ENCODE measurements at places on chromosomes 6 and 20.

- no peak for DNase-seq
- H3K27ac ChIP-seq = peak overlapping the region; percentile 99
- H3K4me3 ChIP-seq = no peak overlapping the region
- H3K36me3 ChIP-seq = peaks cover 22% of the 10 kb centered on the region
- H3K4me1 ChIP-seq = peaks cover 32% of the 10 kb centered on the region
- no peaks in the 10 kb centered on the region for H3K27me3 ChIP-seq
Measured at GRCh38 chr6:32181915-32182529, 2.0 kb downstream of the AGER start.

GRCh38 chr20:36988494-36988966 lies 37.0 kb upstream of the SAMHD1 start:
- no peak overlapping the region for H3K27ac ChIP-seq
- no peaks in the 10 kb centered on the region for H3K27me3 ChIP-seq
- no peak for DNase-seq
- no peaks in the 10 kb centered on the region for H3K36me3 ChIP-seq

GRCh38 chr20:44031781-44032582 lies 117.3 kb downstream of the TOX2 start:
- no peaks in the 10 kb centered on the region for H3K36me3 ChIP-seq
- H3K27me3 ChIP-seq = peaks cover 6% of the 10 kb centered on the region
- H3K4me3 ChIP-seq = no peak overlapping the region

DNA sequence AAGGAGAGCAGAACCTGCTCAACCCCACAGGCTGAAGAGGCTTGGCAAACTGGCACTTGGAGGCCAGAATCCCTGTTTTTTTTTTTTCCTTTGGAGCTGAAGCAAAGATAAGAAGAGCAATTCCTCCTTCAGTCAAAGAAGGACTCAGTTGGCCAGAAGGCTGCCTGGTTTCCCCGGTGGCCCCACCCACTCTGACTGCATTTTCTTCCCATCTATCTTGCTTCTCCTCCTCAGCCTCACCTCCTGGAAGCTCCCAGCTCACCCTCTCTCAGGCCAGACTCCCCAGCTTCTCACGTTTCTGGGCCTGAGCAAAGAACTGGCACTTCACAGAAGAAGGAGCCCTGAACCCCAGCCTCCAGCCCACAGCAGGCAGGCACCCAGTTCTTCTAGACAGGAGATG lies 2.4 kb downstream of the LRFN2 start:
- H3K27me3 ChIP-seq = no peaks in the 10 kb centered on the region
- H3K4me1 ChIP-seq = peaks cover 4% of the 10 kb centered on the region
- no peak overlapping the region for H3K4me3 ChIP-seq
- H3K27ac ChIP-seq = no peak overlapping the region
- no peaks in the 10 kb centered on the region for H3K36me3 ChIP-seq
- no peak for DNase-seq

DNA sequence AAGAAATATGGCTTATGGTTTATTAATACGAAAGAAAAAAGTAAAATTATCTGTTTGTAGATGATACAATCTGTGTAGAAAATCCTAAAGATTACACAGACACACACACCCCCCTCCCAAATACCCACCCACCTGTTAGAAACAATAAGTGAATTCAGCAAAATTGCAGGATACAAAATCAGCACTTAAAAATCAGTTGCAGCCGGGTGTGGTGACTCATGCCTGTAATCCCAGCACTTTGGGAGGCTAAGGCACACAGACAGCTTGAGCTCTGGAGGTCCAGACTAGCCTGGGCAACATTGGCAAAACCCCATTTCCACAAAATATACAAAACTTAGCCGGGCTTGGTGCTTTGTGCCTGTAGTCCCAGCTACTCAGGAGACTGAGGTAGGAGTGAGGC lies 42.3 kb downstream of the NINL start:
- H3K36me3 ChIP-seq = no peaks in the 10 kb centered on the region
- DNase-seq = no peak
- H3K4me1 ChIP-seq = peaks cover 8% of the 10 kb centered on the region

DNA sequence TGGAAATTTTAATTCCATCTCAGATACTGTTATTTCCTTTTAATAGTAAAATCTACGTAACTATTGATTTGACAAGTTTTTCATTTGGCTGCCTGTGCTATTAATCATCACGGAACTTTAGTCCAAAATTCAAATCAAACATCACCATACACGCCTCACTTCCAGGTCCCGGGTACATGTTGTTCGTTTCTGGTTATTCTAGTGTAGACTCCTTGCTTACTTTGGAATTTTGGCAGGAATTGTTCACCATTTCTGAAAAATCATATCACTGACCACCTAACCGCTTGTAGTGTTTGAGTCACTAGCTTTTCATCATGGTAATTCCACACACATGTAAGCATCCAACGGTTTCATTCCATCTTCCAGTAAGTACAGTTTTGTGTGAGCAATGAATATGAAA lies 98.0 kb upstream of the NHSL1 start:
- H3K4me3 ChIP-seq = no peak overlapping the region
- no peak overlapping the region for H3K27ac ChIP-seq
- H3K4me1 ChIP-seq = no peaks in the 10 kb centered on the region

DNA sequence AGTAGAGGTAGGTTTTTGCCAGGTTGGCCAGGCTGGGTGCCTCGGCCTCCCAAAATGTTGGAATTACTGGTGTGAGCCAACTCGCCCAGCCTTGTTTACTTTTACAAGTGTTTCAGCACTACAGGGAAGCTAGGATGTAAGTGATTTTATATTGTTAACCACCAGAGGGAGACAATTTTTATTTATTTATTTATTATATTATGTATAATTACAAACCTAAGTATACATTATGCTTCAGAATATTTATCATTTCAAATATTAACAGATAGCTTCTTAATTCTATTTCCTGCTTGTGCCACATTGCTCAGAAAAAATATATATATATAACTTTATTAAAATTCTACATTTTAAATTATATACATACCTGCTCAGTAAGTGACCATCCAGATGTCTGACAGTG lies 9.8 kb downstream of the MMUT start:
- no peaks in the 10 kb centered on the region for H3K4me1 ChIP-seq
- no peak overlapping the region for H3K4me3 ChIP-seq
- H3K27ac ChIP-seq = no peak overlapping the region
- DNase-seq = no peak
- peaks cover 61% of the 10 kb centered on the region for H3K36me3 ChIP-seq

DNA sequence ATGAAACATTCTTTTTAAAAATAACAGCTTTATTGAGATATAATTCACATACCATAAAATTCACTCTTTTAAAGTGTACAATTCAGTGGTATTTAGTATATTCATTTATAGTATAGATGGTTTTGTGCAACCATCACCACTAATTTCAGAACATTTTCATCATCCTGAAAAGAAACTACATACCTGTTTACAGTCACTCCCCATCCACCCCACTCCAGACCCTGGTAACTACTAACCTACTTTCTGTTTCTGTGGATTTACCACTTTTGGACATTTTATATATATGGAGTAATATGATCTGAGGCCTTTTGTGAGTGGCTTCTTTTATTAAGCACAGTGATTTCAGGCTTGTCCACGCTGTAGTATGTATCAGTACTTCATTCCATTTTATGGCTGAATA lies 2.5 kb upstream of the TMEM217 start:
- H3K27ac ChIP-seq = no peak overlapping the region
- peaks cover 56% of the 10 kb centered on the region for H3K4me1 ChIP-seq
- DNase-seq = no peak
- H3K36me3 ChIP-seq = no peaks in the 10 kb centered on the region
- H3K27me3 ChIP-seq = no peaks in the 10 kb centered on the region
- no peak overlapping the region for H3K4me3 ChIP-seq

- no peak for DNase-seq
- peaks cover 6% of the 10 kb centered on the region for H3K4me1 ChIP-seq
- no peak overlapping the region for H3K27ac ChIP-seq
- no peaks in the 10 kb centered on the region for H3K36me3 ChIP-seq
Measured at GRCh38 chr6:40320441-40320840, 266.7 kb downstream of the LRFN2 start.

GRCh38 chr6:161370880-161371279 lies 97.0 kb upstream of the AGPAT4 start:
- peaks cover 4% of the 10 kb centered on the region for H3K4me1 ChIP-seq
- no peak overlapping the region for H3K27ac ChIP-seq
- no peak overlapping the region for H3K4me3 ChIP-seq
- no peaks in the 10 kb centered on the region for H3K27me3 ChIP-seq
- no peaks in the 10 kb centered on the region for H3K36me3 ChIP-seq

GRCh38 chr6:161227004-161227960 lies 46.6 kb downstream of the AGPAT4 start:
- no peak overlapping the region for H3K4me3 ChIP-seq
- no peaks in the 10 kb centered on the region for H3K36me3 ChIP-seq
- H3K4me1 ChIP-seq = no peaks in the 10 kb centered on the region
- DNase-seq = no peak
- no peaks in the 10 kb centered on the region for H3K27me3 ChIP-seq

DNA sequence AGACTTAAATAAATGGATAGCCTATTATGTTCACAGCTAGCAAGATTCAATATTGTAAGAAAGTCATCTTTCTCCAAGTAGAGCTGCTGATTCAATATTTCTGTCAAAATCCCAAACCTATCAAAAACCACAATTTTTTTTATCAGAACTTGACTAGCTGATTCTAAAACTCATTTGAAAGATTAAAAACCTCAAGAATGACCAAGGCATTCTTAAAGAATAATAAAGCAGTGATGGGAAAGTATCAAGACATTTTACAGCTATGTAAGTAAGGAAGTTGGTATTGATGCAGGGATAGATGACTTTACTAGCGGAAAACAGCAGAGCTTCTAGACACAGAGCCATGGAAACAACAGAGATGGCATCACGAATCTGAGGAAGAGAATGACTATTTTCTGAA lies 64.7 kb downstream of the SAMD3 start:
- H3K4me3 ChIP-seq = no peak overlapping the region
- no peak for DNase-seq
- H3K36me3 ChIP-seq = no peaks in the 10 kb centered on the region
- H3K27ac ChIP-seq = no peak overlapping the region
- no peaks in the 10 kb centered on the region for H3K27me3 ChIP-seq
- no peaks in the 10 kb centered on the region for H3K4me1 ChIP-seq

DNA sequence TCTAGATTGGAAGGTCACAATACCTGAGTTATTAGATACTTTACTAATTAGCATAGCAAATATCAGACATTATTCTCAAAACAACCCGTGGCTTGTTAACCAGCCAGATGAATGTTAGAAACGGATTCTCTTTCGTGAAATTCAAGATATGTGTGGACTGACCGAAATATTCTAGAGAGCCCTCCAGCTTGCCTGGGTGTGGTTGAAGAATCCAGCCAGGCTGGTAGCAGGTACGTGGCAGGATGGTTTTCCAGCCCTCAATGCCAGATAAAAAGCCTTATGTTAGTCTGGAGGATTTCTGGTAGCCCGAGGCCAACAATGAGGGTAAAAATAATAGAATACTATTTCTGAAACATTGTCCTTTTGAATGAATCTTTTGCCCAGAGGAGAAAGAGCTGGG lies 19.3 kb downstream of the ECT2L start:
- H3K4me3 ChIP-seq = no peak overlapping the region
- no peaks in the 10 kb centered on the region for H3K27me3 ChIP-seq
- no peaks in the 10 kb centered on the region for H3K4me1 ChIP-seq
- H3K27ac ChIP-seq = no peak overlapping the region
- no peaks in the 10 kb centered on the region for H3K36me3 ChIP-seq

GRCh38 chr6:165695722-165696515 lies 32.9 kb upstream of the PDE10A start:
- H3K4me1 ChIP-seq = no peaks in the 10 kb centered on the region
- H3K36me3 ChIP-seq = no peaks in the 10 kb centered on the region
- no peak overlapping the region for H3K27ac ChIP-seq
- no peak overlapping the region for H3K4me3 ChIP-seq
- no peaks in the 10 kb centered on the region for H3K27me3 ChIP-seq

GRCh38 chr6:10099529-10100140 lies 315.2 kb downstream of the TFAP2A start:
- H3K27me3 ChIP-seq = no peaks in the 10 kb centered on the region
- H3K4me3 ChIP-seq = no peak overlapping the region
- no peak for DNase-seq
- no peaks in the 10 kb centered on the region for H3K36me3 ChIP-seq
- no peak overlapping the region for H3K27ac ChIP-seq

DNA sequence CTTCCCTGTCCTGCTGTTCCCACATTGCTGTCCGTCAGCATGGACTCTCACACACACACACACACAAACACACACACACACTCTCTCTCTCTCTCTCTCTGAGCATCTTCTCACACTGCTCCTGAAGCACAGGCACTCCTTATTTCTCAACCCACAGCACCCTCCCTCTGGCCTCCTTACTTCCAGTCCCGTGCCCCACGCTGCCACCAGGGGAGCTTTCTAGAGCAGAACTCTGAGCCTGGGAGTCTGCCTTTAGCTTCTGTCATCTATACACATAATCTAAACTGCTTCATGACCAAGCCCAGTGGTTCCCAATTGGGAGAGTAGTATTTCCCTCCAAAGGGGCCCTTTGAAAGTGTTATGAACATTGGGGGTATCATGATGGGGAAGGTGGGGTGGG lies 29.1 kb downstream of the HECA start:
- no peak overlapping the region for H3K27ac ChIP-seq
- peaks cover 13% of the 10 kb centered on the region for H3K4me1 ChIP-seq
- H3K36me3 ChIP-seq = peaks cover 20% of the 10 kb centered on the region
